ENCODE measurements at places on chromosomes 2 and 18. TPM values are rescaled to one million over a fixed set of nuclear protein-coding genes. Genes with fewer than 3 reads are reported as not detected.
A peak's percentile ranks its signal among the peaks of the same experiment; 100 is the strongest.

ST8SIA3 gene
- total RNA-seq, result not detected

- no peak for DNase-seq
Observed at GRCh38 chr2:158213773-158214172, 112.1 kb downstream of the UPP2 start.

STK39 gene
- 110 TPM for total RNA-seq

RGPD3 gene
- not detected for total RNA-seq

SLC9A2 gene
- 5.7 TPM for total RNA-seq

GRCh38 chr2:141455211-141455826, 675.5 kb downstream of the LRP1B start:
- DNase-seq, result no peak

GRCh38 chr2:179427065-179427464, 162.4 kb upstream of the SESTD1 start:
- DNase-seq, result no peak

PROKR1 gene
- not detected for total RNA-seq

- DNase-seq, result no peak
Observed at GRCh38 chr2:63436488-63436887, 151.8 kb downstream of the WDPCP start.

- DNase-seq, result no peak
Observed at GRCh38 chr2:105755895-105756294, 11.2 kb downstream of the NCK2 start.

GRCh38 chr2:111671426-111672150, 212.4 kb downstream of the ANAPC1 start:
- DNase-seq, result peak; percentile 59

GRCh38 chr2:36582538-36582937, 15.4 kb downstream of the FEZ2 start:
- no peak for DNase-seq

- no peak for DNase-seq
Observed at GRCh38 chr2:157900684-157901083, 24.6 kb upstream of the ACVR1 start.

GRCh38 chr2:20634507-20635112, 16.3 kb downstream of the HS1BP3 start:
- peak; percentile 71 for DNase-seq

HOXD1 gene
- not detected for total RNA-seq

- no peak for DNase-seq
Observed at GRCh38 chr2:126719833-126720351, 63.9 kb downstream of the GYPC start.

LOXHD1 gene
- total RNA-seq, result not detected

DNA sequence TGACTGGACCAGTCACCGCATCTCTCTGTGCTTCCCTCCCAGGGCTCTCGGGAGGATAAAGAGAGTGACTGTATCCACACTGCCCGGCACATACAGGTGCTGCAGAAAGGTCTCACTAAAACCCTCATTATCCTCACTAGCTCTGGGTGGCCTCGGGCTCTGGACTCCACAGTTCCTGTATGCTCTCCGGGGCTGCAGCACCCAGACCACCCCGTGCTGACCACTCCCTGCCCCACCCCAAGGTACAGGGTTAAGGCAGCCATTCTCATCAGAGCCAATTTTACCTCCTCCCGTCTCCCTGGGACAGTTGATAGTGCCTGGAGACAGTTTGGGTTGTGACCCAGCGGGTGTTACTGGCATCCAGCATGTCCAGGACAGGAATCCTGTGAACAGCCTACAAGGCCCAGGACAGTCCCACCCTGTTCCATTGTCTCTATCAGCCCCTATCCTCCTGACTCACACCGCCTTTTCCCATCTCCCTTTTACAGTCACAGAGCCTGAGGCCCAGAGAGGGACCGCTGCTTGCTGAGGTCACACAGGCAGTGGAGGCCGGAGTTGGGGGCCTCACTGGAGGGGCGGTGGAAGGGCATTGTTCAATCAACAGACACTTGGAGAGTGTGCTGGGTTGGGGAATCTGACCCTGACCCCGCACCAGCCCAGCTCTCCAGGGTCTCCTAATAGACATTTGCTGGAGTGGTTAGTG, 1.7 kb downstream of the ZAP70 start:
- no peak for DNase-seq

GRCh38 chr2:72992734-72993102, 75.4 kb downstream of the EMX1 start:
- DNase-seq, result no peak

MEP1B gene
- not detected for total RNA-seq

- no peak for DNase-seq
Observed at GRCh38 chr18:10928772-10929373, 220.5 kb downstream of the PIEZO2 start.

DNA sequence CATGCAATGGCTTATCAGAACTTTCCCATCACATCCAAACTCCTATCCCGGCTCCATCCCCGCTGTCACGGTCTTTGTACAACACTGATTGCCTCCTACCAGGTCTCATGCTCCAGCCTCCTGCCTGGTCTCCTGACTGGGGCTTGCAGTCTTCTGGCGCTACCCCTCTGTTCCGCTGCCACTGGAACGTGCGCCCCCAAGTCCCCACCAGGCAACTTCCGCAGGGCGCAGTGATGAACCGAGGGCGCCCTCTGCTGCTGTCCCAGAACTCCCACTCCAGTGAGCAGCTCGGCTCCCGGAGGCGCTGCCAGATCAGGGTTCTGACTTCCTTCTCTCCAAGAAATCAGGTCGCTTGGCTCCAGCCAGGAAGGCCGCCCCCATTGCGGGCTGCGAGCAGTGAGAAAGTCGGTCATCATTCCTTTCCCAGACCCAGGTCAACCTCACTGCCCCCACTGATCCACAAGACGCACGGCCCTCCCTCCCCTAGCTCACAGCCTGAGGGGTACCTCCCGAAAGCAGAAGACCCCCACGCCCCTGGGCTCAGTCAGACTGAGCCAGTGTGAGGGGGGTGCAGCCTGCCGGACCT, 43.9 kb upstream of the RAB11FIP5 start:
- DNase-seq, result peak; percentile 71

DNA sequence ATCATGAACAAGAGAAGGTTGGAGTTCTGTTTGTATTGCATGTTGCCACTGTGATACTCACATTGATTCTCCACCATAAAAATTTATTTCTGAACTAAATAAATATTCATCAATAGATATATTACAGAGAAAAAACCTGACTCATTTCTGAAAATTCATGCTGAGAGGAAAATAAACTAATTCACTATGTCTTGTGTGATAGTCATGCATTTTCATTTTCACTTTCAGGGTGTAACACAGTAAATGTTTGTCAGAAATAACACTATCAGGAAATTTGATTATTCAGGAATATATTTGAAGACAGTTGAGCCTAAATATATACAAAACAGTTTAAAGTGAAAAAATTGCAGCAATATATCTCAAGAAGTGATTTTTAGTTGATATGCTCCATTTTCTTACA, 335.2 kb downstream of the KCNJ3 start:
- no peak for DNase-seq

DNA sequence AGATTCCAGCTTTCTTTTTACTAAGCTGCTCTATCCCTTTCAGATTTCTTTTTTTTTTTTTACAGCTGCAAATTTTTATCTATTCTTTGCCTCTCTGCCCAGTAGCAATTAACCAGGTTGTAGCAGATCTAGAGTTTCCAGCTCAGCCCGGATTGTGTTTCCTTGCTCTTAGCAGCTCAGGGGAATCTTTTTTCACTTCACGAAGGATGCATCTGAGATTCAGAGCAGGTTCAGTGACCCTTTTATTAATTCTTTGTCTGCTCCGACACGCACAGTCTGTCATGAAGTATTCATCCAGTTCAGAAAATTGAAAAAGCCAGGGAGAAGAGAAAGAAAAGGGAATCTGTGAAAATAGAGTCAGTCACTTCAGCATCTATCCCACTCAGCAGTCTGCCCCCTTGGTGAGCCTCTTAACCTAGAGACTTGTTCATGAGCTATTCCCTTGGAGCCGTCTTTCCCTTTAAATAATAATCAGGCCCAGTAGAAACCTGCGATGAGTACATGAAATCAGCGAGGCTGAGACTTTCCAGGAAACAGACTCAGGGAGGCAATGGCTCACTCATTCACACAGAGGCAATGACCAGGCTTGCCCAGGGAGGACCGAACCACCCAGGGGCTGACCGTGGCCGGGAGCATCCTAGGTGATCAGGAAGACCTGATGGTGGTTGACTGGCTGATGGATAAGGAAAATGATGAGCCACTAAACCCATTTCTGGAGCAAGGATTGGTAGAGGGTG, 103.4 kb upstream of the ITGA6 start:
- DNase-seq, result no peak

DNA sequence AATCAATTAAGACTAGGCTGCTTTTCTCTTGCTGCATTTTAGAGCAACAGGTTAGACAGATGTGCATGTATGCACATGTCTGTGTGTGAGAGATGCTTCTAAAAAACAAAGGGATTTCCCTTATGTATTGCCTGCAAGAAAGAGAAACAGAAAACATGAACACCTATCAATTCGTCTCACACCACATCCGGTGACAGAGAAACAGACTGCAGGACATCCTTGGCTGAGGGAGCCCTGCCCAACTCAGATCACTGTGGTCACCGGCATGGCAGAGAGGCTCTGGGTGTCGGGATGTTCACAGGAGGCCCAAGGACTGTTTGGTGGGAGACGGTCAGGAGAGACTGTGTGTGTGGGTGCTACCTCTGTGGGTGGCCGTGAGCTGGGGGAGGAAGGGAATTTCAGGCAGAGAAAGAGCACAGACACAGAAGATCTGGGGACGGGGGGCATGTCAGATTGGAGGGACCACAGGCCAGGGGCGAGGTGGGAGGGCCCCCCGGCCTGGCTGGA, 24.9 kb downstream of the FHL2 start:
- DNase-seq, result no peak

DNA sequence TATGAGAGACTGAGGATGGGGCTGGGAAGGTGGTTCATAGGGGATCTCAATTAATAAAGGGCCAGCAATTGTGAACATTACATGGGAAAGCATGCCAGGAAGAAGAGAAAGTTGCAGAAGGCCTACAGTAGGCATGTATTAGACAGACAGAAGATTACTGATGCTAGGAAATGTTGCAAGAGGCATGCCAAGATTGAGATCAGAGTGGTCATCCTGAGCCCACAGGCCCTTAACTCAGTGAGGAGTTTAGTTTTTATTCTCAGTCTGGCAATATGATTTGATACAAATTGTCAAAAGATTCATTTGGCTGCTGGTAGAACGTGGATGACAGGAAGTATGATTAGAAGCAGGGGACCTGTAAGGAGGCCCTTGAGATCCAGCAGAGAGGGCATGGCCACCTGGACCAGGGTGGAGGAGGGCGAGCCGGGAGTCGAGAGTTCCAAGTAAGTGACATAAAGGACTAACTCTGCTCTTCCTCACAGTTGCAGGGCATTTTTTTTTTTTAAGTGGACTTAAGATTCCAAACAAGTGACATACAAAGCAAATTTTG, 54.9 kb downstream of the EPHA4 start:
- no peak for DNase-seq

- DNase-seq, result no peak
Observed at GRCh38 chr18:8279781-8280330, 329.4 kb upstream of the RAB12 start.

DNA sequence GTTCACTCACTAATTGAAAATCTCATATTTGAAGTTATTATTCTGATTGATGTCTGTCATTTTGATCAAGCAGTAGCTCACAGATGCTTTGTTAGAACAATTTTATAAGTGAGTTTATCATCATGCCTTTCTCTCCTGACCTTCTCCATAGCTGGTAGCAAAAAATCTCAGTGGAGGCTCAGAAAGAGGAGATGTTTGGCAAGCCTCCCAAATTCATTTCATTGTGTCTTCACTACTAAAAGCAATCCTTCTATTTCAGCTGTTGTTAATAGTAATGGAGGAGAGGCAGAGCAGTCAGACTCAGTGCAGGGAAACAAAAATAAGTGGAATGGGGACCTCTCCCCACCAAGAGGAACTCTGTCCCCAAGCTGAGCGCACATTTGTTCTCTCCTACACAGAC, 2127.8 kb upstream of the CELF4 start:
- no peak for DNase-seq

- no peak for DNase-seq
Observed at GRCh38 chr18:55102501-55102900, 143.2 kb upstream of the CCDC68 start.

DNA sequence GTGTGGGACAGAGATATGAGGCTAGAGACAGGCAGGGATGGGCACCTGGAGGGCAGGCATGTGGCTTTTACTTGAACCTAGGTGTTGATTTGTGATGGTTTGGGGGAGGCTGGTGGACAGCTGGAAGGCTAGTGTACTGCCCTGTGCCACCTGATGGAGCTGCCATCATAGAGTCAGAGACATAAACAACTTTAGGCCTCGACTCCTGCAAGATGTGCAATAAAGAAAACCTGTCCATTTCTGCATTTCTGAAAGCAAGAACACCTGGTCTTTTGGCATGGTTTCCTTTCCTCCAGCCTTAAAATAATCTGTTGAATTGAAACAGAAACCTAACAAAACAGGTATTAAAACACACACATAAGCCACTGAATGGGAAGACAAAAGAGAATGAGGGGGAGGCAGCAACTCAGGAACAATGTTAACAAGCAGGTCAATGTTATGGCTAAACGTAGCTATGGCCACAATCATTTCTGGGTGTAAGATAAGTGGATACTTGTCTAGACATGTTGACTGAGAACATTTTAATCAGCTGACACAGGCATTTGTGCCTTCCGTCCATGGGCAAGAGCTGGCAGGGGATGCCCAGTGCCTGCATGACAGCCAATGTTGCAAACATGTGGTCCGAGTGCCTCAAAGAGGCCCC, 87.8 kb downstream of the KCTD1 start:
- DNase-seq, result no peak

Measured in Calu3 (cell line).